Liver (tissue), 10 donors: ENCODE measurements at places on chromosomes 16 and 17. TPM values are rescaled to one million over a fixed set of nuclear protein-coding genes. Genes with fewer than 3 reads are reported as not detected.

DNA sequence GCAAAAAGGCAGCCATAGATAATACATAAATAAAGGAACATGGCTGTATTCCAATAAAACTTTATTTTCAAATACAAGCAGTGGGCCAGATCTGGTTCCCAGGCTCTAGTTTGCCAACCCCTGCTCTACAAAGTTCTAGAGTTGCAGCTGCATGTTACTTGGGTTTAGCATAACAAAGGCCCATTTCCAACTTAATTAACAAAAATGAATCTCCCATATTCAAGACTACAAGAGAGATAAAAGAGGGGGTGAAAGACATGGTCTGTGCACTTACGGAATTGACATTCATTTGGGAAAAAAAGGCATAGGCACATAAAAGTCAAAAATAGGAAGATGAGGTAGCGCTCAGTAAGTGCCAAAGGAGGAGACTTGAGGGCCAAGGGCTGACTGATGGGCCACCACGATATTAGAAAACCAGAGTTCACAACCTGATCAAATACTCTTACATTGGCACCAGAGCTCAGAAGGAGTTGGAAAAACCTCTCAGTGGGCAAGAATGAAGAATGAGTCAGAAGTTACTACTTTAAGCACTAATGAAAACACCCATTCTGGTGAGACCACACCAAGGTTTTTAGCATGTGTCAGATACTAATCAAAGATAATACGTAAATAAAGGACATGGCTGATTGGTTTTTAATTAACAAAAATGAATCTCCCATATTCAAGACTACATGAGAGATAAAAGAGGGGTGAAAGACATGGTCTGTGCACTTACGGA is 164.0 kb downstream of the VPS53 start:
- DNase-seq = no peak
- no peak overlapping the region for H3K27ac ChIP-seq
- H3K4me1 ChIP-seq = no peaks in the 10 kb centered on the region
- no peak overlapping the region for H3K4me3 ChIP-seq
- H3K27me3 ChIP-seq = no peaks in the 10 kb centered on the region

- peaks cover 50% of the 10 kb centered on the region for H3K36me3 ChIP-seq
- no peak overlapping the region for H3K27ac ChIP-seq
- no peaks in the 10 kb centered on the region for H3K4me1 ChIP-seq
- H3K27me3 ChIP-seq = no peaks in the 10 kb centered on the region
- H3K4me3 ChIP-seq = no peak overlapping the region
These were observed 33.5 kb downstream of the TMEM186 start for GRCh38 chr16:8763899-8764298.

The SLFN12L gene
- 0.37 TPM for total RNA-seq

DNA sequence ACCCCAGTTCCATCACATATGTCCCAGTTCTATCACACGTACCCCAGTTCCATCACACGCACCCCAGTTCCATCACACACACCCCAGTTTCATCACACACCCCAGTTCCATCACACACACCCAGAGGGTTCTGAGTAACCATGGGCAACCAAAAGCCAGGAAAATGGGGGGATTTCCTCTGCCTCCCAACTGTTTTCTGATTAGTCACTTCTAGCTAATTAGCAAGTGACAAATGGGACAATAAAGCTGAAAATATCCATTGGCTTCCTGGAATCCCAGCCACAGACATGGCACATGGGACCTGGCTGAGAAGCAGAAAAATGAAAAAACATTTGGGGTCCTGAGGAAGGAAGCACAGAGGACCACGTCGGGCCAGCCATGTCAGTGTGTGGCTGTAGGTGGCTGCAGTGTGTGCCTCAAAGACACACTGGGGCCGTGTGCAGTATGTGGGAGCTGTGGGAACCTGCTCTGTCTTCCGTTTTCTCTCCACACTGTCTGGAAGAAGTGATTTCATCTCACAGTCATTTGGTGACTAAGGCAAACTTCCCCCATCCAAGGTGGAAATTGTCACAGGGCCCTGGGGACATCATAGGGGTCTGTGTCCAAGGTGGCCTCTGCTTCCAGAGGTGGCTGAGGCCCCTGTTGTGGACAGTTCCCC is 106.7 kb downstream of the CMIP start:
- H3K27ac ChIP-seq = peak overlapping the region; percentile 68
- H3K27me3 ChIP-seq = no peaks in the 10 kb centered on the region
- no peak for DNase-seq
- no peaks in the 10 kb centered on the region for H3K36me3 ChIP-seq
- no peak overlapping the region for H3K4me3 ChIP-seq

The KRT15 gene
- total RNA-seq = not detected

The ST6GALNAC2 gene
- total RNA-seq = 2.6 TPM

The CCDC92B gene
- not detected for total RNA-seq

The MAPT gene
- 0.05 TPM for total RNA-seq

DNA sequence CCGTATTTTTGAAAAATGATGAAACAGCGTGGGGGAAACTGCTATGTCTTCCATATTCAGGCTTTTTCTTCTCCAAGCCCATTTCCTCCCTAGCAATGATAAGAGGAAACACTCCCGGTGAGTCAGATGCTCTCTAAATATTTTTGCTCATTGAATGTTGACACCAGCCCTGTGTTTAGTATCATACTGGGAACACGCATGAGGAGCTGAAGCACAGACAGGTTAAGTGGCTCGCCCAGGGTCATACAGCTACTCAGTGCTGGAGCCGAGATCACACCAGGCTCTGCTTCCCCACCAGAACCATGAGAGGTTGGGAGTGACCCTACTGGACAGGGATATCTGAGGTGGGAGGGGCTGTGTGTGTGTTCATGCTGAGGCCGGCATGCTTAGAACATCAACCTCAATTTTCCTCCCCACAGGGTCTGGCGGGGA is 37.8 kb upstream of the ADGRG1 start:
- DNase-seq = peak; percentile 20
- H3K4me1 ChIP-seq = peaks cover 6% of the 10 kb centered on the region
- no peak overlapping the region for H3K4me3 ChIP-seq
- no peak overlapping the region for H3K27ac ChIP-seq

GRCh38 chr16:48537275-48537674 is 72.7 kb downstream of the N4BP1 start:
- H3K27ac ChIP-seq = peak overlapping the region; percentile 19
- H3K4me3 ChIP-seq = no peak overlapping the region
- H3K27me3 ChIP-seq = no peaks in the 10 kb centered on the region
- H3K36me3 ChIP-seq = peaks cover 7% of the 10 kb centered on the region

GRCh38 chr16:67115639-67116038 is 5.9 kb downstream of the PHAF1 start:
- no peak for DNase-seq
- no peaks in the 10 kb centered on the region for H3K27me3 ChIP-seq
- H3K4me1 ChIP-seq = peaks cover 29% of the 10 kb centered on the region
- H3K27ac ChIP-seq = peak overlapping the region; percentile 75
- no peak overlapping the region for H3K4me3 ChIP-seq

DNA sequence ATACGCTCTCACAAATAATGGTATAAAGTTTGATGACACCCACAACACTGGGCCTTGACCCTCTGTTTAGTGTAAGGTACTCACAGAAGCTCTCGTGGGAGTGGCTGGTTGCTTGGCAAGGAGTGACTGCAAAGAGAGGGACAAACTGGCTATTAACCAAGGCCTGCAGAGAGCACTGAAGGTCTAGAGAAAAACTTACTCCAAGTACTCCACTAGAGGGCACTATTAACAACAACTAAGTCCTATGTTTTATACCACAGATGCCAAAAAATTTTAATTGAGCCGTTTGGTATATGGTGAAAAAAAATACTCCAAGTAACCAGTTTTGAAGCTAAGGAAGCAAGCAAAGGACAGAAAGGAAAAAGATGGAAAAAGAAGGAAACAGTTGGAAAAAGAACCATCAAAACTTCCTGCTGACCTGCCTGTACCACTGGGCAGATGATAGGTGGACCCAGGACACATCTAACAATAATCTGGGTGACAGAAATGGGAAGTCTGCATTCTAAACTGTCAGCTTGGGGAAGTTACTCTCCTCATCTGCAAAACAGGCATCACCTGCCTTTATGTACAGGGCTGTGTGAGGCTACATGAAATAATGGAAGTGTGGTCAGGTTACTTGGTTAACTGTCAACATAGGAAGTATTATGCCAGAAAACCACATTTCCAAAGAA is 23.2 kb downstream of the DYNC1LI2 start:
- peaks cover 65% of the 10 kb centered on the region for H3K36me3 ChIP-seq
- no peak overlapping the region for H3K4me3 ChIP-seq
- no peaks in the 10 kb centered on the region for H3K27me3 ChIP-seq
- no peaks in the 10 kb centered on the region for H3K4me1 ChIP-seq
- H3K27ac ChIP-seq = no peak overlapping the region
